ENCODE measurements at places on chromosomes 1 and 21. TPM values are rescaled to one million over a fixed set of nuclear protein-coding genes. Genes with fewer than 3 reads are reported as not detected.

DNA sequence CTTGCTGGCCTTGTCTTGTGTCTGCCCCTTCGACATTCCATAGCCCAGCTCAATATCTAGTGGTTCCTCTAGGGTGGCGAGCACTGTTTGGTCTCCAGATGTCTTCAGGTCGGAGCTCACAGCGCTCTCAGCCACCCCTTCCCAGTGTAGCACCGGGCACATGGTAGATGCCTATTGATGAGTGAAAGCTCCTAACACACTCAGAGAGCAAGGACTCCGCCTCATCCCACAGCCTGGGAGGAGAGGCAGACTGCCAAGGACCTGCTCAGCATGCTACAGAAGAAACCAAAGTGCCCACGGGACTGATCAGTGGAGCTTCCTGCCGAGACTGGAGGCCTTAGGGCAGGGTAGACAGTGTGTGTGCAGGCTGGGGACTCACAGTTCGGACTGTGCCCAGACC is 10.9 kb downstream of the PCSK9 start:
- DNase-seq: no peak

DNA sequence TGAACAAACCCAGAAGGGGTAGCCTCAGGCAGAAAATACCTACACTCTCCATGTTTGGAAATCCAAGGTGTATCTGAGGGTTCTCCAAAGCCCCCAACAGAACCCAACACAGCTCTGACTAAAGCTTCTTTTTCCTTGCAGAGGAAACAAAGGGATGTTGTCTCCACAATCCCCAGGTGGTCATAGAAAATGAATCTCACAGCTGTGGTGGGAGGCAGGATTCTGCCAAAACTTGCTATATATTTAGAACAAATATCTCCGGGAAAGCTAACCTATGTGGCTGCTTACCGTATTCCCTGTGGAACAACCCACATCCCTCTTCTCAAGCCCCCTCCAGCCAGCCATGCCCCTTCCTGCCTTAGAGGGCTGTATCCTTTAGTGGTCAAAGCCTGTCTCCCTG is 406.1 kb downstream of the PRDM2 start:
- no peak for DNase-seq

DNA sequence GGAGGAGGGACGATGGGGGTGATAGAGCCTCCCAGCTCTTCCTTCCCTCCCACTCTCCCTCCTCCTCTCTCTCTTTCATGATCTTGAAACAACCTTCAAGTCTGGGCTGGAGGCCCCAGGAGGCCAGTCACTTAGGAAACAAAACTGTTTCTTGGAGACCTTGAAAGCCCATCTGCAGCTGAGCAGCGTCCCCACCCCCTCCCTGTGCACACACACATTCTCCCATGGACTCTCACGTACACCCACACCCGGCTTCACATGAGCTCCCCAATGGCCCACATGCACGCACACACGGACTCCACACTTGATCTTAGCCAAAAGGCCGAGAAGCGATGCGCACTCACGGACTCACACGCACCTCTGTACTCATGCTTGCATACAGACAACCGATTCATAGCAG is 3.2 kb upstream of the ATP1A2 start:
- no peak for DNase-seq

DNA sequence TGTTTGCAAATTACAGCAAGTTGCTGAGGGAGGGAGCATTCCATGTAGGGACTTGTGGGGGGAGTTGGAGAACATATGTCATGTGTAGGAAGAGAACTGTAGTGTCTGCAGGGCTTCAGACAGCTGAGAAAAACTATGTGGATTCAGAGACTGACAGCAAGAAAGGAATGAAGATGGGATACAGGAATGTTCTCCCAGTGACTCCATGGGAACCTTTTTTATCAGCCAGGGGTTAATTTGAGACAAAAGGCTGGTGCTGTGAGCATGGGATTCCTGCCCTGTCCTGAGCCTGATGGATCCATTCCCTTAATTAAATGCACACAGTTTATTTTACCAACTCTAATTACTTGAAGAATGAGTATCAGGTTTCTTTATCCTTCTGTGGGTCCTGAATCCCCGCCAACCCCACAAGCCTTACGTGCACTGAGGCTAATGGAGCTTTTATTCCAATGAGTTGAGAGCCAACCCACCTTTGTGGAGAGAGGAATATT is 26.5 kb upstream of the PLXNA2 start:
- no peak for DNase-seq

GRCh38 chr1:72830606-72831390 is 548.5 kb upstream of the NEGR1 start:
- no peak for DNase-seq

GRCh38 chr1:97307568-97307967 is 586.0 kb downstream of the PTBP2 start:
- no peak for DNase-seq

DNA sequence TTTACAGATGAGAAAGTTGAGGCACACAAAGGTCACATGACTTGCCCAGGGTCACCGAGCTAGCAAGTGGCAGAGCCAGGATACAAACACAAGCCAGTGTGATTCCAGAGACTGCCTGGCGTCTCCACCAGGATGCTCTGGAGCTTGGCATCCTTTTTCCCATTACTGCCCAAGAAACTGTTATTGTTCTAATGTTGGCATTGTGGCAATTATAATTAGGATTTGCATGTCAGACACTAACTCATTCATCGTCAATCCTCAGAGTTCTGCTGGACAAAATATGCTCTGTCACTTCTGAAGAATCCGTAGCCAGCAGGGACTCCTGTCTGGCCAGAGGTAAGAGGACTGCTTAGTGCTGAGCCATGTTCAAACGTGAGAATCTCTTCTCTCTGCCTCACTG is 8.8 kb downstream of the KAZN start:
- no peak for DNase-seq

GRCh38 chr1:225896937-225897549 is 8.1 kb upstream of the LEFTY1 start:
- no peak for DNase-seq

- DNase-seq: peak; percentile 51
Observed at GRCh38 chr1:182175361-182175931, 113.9 kb upstream of the ZNF648 start.

- DNase-seq: no peak
Observed at GRCh38 chr1:167173516-167174184, 47.0 kb upstream of the POU2F1 start.

GRCh38 chr1:3910857-3911845 is 11.1 kb upstream of the C1orf174 start:
- DNase-seq: no peak

DNA sequence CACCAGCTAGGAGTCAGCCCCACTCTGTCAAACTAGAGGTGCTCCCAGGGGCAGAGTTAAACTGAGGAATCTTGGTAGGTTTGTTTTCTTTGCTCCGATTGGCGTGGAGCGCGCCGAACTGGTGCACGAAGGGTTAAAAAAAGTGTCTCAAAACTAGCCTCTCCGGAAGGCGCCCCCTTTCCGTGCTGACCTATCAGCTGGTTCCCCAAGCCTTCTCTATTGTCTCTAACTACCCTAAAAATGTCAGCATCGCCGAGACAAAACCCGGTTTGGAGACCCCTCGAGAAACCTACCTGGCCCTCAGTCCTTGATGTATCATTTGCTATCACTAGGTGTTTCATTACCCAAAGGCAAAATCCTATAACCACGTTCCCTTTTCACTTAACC is 2.2 kb downstream of the TGFB2 start:
- peak; percentile 39 for DNase-seq

- DNase-seq: no peak
Observed at GRCh38 chr1:156767879-156768604, 707 bp downstream of the PRCC start.

Gene CGN
- polyA plus RNA-seq: 5.5 TPM

Gene LCK
- 2.1 TPM for polyA plus RNA-seq

Gene SPRR2G
- not detected for polyA plus RNA-seq

Gene NPR1
- polyA plus RNA-seq: 31.6 TPM

Gene DNALI1
- 8.8 TPM for polyA plus RNA-seq
